ENCODE measurements at places on chromosomes 4 and X.

DNA sequence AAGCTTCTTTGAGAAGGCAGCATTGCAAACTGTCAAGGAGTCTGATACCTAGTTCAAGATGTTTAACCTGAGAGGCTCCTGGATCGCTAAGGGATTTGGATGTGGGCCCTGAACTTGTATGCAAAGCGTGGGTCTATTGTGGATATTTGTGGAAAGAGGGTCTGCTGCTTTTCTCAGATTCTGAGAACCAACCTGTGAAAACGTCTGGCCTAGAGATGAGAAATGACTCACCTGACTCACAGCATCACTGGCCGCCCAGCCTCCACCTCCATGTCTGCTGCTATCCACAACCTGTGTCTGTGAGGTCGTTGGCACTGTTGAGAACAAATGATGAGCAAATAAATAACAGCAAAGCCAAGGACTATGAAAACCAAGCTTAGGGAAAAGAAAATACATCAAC is 33.3 kb upstream of the PROM1 start:
- DNase-seq, result no peak

- DNase-seq, result no peak
Observed at GRCh38 chr4:39367166-39367565, 1.0 kb upstream of the RFC1 start.

- no peak for DNase-seq
Observed at GRCh38 chrX:108221301-108221864, 129.8 kb downstream of the ATG4A start.

GRCh38 chrX:23610495-23610894 is 56.8 kb upstream of the PRDX4 start:
- DNase-seq, result no peak

DNA sequence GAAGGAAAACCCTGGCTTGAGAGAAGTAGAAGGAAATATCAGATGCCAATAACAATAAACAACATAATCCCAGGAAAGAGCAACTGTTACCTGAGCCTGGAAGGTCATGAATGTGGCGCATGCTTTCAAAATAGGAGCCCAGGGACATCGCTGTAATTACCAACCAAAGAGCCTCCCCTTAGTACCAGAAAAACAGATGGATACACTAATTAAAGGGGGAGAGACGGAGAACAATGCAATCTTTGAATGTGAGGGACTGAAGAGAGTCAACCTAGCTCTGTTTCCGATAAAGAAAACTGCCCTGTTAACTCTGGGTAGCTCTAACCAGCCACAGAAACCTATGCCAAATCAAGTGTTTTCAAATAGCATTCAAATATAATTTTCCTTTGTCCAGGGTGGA is 161.4 kb downstream of the ENOX2 start:
- no peak for DNase-seq

DNA sequence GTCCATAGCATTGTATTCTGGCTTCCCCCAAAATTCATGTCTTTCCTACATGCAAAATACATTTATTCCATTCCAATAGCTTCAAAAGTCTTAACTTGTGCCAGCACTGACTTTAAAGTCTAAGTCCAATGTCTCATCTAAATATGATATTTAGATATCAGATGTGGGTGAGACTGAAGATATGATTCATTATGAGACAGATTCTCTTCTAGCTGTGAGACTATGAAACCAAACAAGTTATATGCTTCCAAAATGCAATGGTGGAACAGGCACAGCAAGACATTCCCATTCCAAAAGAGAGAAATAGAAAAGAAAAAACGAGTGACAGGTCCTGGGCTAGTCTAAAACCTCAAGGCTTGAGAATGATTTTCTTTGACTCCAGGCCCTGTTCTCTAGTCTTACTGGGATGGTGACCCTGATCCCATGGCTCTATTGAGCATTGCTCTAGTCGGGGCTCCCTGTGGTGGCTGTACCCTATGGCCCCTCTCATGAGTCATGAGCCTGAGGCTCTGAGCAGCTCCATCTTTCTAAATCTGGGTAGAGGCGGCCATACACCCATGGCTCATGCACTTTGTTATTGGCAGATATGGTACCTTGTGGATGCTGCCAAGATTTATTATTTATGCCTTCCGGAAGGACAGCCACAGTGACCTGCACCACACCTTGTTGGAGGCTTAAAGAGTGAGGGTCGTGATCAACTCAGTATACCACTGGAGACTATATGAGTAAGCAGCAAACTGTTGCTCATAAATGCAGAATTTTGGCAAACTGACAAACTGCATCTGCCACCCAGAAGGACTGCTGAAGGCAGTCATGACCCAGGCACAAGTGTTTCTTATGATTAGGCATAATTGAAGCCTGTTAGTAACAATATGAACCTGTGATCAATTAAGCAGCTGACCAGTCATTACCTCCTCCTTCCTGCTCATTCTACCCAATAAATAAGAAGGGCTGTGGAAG is 38.5 kb upstream of the BOD1L1 start:
- DNase-seq, result no peak

DNA sequence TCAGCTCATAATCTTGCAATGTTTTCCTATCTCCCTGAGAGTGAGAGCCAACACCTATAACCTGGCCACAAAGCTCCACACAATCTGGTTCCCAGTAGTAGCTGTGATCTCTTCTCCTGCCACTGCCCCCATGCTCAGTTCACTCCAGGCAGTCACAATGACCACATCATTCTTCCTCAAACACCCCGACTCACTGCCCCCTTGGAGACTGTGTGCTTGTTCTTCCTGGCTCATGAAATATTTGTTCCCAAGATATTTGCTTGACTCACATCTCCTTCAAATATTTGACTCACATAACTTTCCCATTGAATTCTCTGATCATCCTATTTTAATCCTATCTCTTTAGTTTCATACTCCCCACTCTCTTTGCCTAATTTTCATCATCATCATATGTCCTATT is 173.7 kb downstream of the AREG start:
- DNase-seq, result no peak

DNA sequence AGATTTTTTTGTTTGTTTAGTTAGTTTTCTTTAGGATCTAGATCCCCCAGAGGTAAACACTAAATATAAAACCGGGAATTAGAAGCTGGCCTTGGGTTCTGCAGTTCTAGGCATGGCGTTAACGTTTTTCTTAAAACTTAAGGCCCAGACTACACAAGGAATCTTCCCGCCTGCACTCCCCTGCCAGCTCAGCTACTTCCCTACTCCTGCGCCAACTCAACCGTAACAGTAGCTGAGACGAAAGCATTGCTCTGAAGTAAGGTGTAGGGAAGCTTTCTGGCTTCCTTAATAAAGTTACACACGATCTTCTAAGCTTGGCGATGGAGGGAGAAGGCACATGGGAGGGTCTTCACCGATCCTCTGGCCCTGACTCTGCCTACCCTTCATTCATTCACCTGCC is 37.1 kb downstream of the CPE start:
- no peak for DNase-seq

DNA sequence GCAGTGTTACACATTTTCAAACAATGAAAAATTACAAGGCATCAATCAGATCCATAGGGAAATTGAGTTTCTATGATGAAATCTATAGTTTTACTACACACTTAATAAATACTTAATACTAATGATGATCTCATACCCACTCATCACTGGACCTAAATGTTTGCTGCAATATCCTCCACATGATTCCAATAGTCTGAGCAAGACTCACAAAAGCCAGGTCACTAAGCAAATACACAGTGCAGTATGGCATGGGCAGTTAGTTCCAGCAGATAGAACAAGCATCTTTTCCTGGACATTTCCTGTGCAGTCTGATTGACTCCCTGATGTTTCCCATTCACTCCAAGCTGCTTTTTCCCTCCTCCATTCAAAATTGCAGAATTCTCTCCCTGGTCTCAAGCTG is 109.0 kb upstream of the ATOH1 start:
- DNase-seq, result no peak

DNA sequence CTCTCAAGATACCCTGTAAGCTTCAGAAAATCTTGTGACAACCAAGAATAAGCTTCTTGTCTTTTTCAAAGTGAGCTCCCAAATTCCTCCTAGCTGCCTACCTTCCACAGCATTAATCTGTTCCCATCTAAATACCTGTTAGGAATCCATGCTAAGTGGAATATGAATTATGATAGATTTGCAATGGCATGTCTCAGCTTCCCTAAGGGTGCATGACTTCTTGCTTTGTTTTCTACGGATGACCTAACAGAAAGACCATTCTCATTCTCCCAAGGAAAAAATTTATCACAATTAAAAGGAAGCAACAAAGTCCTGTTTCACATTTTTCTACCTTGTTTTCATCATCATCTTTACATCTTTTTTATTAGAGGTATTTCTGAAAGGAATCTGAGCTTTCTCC is 532.7 kb downstream of the GRXCR1 start:
- DNase-seq, result no peak

- DNase-seq, result no peak
Observed at GRCh38 chrX:9775930-9776329, 10.3 kb upstream of the GPR143 start.

- DNase-seq, result no peak
Observed at GRCh38 chrX:140672840-140673731, 36.5 kb upstream of the LINC00632 start.

GRCh38 chr4:113759696-113760093 is 1.8 kb downstream of the CAMK2D start:
- DNase-seq, result no peak

- no peak for DNase-seq
Observed at GRCh38 chr4:87306056-87306455, 16.6 kb downstream of the HSD17B13 start.

DNA sequence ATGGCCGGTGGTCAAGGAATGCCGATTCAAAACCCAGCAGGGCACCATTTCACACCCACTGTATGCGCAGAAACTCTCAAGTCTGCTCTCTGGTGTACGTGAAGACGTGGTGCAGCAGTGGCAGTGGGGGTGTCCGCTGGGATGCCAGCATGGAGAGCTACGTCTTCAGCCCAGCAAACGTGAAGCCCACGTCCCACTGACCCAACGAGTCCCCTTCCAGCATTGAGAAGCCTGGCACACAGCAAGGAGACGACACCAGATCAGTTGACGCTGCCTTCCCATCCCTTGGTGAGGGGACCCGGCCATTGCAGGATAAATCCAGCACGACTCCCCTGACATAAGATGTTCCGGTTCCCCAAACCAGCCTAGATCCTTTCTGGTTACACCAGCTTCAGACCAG is 2.2 kb upstream of the PLXNB3 start:
- DNase-seq, result no peak

DNA sequence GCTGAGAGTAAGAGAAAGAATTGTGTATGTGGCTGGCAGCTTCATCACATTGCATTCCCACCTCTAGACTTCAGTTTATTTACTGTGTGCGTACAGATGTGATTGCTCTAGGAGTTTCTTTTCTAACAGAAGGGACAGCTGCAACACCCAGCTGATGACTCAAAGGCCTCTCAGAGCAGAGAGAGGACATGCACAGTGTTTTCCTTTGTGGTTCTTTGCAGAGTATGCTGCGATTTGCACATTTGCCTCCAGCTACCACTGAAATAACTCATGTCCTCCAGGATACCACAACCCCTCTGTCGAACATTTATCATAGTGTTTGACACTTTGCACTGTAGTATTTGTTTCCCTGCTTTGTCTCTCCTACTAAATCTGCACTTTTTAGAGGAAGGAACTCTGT is 294.1 kb downstream of the STIM2 start:
- no peak for DNase-seq

- DNase-seq, result no peak
Observed at GRCh38 chr4:13903061-13903460, 275.5 kb upstream of the BOD1L1 start.

GRCh38 chrX:154738011-154738738 is 12.7 kb downstream of the GAB3 start:
- DNase-seq, result no peak

DNA sequence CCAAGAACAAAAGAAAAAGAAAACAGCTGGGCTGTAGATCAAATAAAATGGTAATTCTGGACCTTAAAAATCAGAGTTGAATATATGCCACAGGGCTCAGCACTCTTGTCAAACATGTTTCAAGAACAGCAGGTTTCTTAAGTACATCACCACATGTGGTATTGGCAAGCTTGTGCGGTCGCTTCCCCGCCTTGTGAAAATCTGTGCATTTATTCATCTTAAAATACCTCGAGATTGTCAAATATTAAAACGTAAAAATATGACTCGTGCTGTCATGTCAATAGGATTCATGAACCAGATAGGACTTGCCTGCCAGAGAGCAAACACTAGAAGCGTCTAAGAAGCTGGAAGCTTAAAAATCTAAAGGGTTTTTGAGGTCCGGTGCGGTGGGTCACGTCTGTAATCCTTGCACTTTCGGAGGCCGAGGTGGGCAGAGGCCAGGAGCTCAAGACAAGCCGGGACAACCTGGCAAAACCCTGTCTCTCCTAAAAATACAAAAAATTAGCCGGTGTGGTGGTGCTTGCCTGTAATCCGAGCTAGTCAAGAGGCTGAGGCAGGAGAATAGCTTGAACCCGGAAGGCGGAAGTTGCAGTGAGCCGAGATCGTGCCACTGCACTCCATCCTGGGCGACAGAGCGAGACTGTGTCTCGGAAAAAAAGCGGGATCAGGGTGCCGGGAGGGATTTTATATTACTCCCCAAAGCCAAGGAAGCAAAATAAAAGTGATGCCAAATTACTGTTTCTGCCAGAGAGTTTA is 40.2 kb upstream of the TMEM154 start:
- DNase-seq, result no peak

GRCh38 chr4:52954560-52955170 is 92.5 kb downstream of the RASL11B start:
- no peak for DNase-seq

GRCh38 chr4:181418496-181418895 is 824.7 kb upstream of the TENM3 start:
- DNase-seq, result no peak

DNA sequence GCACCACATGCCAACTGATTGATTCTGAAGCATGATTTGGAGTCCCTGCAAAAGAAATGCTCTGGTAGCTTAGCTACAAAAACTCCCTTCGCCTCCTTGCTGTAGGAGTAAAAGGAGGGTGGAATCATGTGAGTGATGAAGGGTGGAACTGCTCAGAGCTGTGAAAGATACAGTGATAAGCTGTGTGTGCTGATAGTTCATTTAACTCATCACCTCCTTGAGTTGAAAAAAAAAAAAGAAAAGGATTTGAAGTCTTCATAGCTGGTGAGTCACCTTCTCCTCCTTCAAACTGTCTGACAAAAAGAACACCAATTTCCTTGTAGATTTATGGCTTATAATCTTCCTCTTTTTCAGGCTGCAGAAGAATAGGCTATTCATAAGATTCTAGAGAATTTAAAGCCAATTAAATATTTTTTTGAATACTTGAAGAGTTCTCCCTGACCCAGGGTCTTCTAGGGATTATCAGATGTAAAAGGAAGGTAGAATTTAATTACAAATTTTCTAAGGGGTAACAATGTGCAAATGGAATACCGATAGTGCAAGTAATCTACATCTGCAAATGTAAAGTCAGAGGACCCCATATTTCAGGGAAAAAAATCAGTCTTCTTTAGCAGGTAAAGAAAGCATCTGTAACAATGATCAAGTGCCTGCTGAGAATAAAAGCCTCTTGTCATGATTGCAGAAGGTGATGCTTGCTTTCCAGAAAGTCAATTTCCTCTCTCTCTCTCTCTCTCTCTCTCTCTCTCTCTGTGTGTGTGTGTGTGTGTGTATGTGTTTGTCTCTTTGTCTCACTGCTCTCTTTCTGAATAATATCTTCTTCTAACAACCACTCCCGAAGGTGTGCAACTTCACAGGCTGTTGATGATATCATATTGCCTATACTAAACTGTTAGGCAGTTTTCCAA is 208.8 kb upstream of the VEGFC start:
- DNase-seq, result no peak

All from stimulated activated CD8-positive, alpha-beta memory T cell treated with anti-CD3 and anti-CD28 coated beads, Interleukin-12 subunit alpha, Interleukin-12 subunit beta, amount 100 ng/mL, for 1 hour (primary cell).